ENCODE measurements at places on chromosomes 7 and 10. TPM values are rescaled to one million over a fixed set of nuclear protein-coding genes. Genes with fewer than 3 reads are reported as not detected.

DNA sequence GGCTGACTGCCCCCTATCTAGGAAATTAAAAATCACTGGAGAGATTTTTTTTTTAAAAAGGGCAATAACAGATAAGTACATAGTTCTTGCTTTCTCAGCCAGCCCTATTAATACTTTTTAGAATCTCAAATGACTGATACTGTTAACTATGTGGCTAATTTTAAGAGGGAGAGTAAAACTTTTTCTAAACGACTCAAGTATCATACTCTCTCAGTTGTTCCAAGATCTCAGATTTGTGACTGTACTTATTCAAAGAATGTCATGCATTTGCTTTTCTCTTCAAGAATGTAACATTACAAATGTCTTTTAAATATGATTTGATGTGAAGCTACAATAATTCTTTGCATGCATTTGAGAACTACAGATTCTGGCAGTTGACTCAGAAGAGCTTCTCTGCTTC is 55.4 kb upstream of the RAB11FIP2 start:
- no peak for DNase-seq

GRCh38 chr10:74612195-74612594 is 214.2 kb upstream of the KAT6B start:
- DNase-seq: no peak

The PDK4 gene
- 26.0 TPM for polyA plus RNA-seq

GRCh38 chr10:91162050-91162494 is 58.4 kb upstream of the PCGF5 start:
- DNase-seq: peak; percentile 54

The ARHGAP22 gene
- 1.9 TPM for polyA plus RNA-seq

- no peak for DNase-seq
Observed at GRCh38 chr10:1128649-1129048, 72.5 kb downstream of the WDR37 start.

GRCh38 chr10:79189181-79189580 is 120.4 kb downstream of the ZMIZ1 start:
- no peak for DNase-seq

GRCh38 chr10:132410779-132411532 is 14.0 kb downstream of the PWWP2B start:
- DNase-seq: no peak

GRCh38 chr7:159215076-159215475 is 70.4 kb upstream of the VIPR2 start:
- no peak for DNase-seq

DNA sequence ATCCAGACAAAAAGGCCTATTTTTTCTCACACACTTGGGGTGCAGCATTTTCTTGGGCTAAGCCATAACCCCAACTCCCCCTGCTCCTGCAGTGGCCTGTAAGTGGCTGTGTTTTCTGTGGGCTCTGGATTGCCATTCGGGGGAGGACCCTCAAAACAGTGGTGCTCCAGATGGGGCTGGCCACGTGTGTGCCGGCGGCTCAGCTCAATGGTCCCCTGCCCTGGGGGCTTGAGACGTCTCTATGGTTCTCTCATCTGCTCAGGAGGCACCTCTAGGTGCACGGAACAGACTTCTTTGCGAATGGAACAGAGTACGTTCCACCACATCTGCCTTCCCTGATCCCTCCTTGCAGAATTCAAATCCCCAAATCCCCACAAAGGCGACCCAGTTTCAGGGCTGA is 250.0 kb upstream of the SHH start:
- DNase-seq: no peak

The DLG5 gene
- polyA plus RNA-seq: not detected

The MEIG1 gene
- polyA plus RNA-seq: not detected

GRCh38 chr10:79191951-79192676 is 123.3 kb downstream of the ZMIZ1 start:
- DNase-seq: no peak

DNA sequence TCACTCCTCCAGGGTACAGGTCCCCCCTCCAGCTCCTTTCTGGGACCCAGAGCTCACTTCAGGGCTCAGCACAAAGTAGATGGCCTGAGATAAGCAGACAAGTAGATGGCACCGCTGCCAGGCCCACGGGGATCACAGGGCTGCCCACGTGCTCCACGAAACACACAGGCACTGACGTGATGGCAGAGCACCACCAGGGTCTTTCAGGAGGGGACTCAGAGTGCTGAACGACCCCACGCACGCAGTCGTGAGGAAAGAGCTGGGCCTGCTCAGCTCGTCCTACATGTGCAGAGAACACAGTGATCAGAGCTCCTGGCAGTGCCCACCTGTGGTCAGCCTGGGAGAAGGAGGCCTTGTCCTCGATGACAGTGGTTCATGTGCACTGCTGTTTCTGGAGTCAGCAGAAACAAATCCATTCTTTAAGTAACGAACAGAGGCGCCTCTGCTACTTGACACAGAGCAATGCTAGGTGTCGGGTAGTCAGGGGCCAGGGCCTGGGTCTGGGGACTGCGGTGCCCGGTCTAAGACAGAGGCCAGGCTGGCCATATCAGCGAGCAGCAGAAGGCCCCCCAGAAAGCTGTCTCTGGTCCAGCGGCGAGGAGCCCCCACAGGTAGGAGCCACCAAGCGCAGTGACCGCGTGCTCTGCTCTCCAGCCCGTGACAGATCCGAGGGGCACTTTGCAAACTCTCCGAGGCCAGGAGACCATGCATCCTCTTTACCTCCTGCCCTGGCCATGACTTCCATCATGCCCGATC is 129.8 kb upstream of the FAM20C start:
- no peak for DNase-seq

- no peak for DNase-seq
Observed at GRCh38 chr10:2813286-2813685, 254.1 kb upstream of the PFKP start.

The ADAM12 gene
- not detected for polyA plus RNA-seq

- DNase-seq: no peak
Observed at GRCh38 chr10:92010047-92010735, 86.6 kb downstream of the BTAF1 start.

The NXPH1 gene
- not detected for polyA plus RNA-seq

- peak; percentile 51 for DNase-seq
Observed at GRCh38 chr7:922334-923107, 32.0 kb downstream of the ADAP1 start.

The UCMA gene
- not detected for polyA plus RNA-seq

DNA sequence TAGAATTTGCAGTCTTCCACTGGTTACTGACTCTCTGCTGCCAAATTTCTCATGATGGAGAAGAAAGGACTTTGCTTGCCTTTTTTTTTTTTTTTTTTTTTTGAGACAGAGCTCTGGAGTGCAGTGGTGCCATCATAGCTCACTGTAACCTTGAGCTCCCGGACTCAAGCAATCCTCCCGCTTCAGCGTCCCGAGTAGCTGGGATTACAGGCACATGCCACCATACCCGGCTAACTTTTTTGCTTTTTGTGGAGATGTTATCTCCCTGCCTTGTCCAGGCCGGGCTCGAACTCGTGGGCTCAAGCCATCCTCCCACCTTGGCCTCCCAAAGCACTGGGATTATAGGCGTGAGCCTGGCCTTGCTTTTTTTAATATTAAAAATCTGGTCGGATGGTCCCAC is 6.2 kb downstream of the INSIG1 start:
- no peak for DNase-seq

The LRMDA gene
- polyA plus RNA-seq: 39.8 TPM

The UTF1 gene
- 0.48 TPM for polyA plus RNA-seq

The PSD gene
- polyA plus RNA-seq: 0.11 TPM

The CLDN3 gene
- not detected for polyA plus RNA-seq

DNA sequence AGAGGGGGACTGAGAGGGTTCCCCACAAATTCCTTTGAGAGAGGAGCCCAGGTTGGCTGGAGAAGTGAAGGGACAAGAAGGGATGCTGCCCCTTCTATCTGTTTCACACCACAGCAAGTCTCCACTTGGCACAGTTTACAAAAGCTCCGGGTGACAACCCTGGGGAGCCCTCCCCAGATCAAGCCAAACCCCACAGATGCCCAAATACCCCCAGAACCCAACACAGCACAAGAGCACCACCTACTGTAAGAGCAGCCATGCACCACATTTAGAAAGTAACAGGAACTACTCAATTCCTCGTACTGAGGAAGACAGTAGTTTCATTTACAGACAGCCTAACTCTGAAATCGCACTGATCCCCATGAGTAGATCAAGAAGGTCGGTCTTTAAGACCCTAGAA is 67.8 kb upstream of the ATP6V0A4 start:
- DNase-seq: no peak

DNA sequence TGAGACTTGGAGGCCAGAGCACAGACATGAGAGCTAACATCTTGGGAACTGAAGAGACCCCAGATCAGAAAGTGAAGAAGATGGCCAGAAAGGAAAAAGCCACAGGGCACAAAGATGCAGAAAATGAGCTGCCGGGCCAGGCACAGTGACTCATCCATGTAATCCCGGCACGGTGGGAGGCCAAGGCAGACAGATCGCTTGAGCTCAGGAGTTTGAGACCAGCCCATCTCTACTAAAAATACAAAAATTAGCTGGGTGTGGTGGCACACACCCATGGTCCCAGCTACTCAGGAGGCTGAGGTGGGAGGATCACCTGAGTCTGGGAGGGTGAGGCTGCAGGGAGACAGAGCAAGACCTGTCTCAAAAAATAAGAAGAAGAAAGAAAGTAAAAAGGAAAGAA is 81.4 kb upstream of the MGMT start:
- no peak for DNase-seq

GRCh38 chr10:46787321-46787615 is 124.0 kb upstream of the PTPN20 start:
- DNase-seq: no peak

GRCh38 chr10:127989481-127990012 is 82.6 kb downstream of the PTPRE start:
- no peak for DNase-seq

DNA sequence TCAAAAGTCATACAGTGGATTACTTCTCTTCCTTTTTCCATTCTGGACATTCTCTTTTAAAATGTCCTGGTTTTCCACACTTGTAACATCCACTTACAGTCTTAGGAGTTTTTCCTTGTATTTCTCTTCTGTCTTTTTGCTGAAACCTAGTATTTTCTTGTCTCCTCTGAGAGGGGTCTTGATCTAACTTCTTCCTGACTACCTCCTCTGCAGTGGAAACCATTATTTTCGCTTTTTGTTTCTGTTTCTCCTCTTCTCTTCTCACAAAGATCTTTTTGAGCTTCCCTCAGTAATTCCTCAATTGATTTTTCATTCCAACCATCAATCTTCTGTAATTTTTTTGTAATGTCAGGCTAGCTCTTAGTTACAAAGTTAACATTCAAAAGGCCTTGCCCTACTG is 23.7 kb upstream of the ELOVL3 start:
- no peak for DNase-seq

The ST7 gene
- 1.8 TPM for polyA plus RNA-seq

The ZC3HAV1L gene
- polyA plus RNA-seq: not detected

DNA sequence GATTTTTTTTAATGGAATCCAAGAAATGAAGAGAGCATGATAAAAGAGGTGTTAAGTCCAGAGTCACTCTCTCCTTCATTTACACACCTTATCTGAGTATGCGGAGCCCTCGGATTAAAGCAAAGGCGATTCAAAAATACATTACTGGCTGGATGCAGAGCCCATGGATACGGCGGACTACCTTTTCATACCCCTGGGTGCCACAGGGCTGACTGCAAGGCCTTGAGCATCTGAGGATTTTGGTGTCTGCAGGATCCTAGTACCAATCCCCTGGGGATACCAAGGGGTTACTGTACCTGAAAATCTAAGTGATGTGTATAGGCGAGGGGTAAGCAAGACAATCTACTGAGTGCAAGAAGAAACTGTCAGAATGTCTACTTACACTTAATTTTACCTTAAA is 20.5 kb downstream of the PIP4K2A start:
- DNase-seq: no peak

DNA sequence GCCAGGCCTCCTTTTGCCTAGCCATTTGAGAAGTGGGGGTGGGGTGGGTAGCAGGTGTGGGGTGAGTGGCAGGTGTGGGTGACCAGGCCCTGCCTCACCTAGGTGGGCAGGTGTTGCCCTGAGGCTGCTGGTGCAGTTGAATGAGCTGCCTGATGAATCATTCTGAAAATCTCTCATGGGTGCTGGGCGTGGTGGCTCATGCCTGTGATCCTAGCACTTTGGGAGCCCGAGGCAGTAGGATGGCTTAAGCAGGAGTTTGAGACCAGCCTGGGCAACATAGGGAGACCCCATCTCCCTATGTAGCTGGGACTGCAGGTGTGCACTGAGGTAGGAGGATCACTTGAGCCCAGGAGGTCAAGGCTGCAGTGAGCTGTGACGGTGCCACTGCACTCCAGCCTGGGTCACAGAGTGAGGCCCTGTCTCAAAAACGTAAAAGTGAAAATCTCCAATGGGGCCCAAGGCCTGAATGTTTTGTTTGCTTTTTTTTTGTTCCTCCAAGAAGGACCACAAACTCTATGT is 17.7 kb downstream of the TSPAN14 start:
- DNase-seq: no peak

DNA sequence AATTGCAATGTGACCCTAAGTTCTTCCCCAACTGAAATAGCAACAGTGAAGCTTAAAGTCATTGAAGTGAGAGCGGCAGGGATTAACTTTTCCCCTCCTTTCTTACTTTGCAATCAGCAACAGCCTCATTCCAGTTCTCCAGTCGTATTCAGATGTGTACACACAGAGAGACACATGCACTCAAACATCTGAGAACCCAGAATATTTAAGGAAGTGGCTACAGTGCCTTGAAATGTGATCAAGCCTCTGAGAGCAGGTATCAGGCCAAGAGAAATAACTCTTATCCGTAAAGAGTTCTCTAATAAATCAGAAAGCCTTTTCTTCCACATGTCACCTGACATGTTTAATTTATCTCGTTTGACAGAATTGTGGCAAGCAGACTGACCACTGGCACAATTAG is 388.9 kb upstream of the NPVF start:
- DNase-seq: no peak

The SPDYE11 gene
- not detected for polyA plus RNA-seq

- DNase-seq: no peak
Observed at GRCh38 chr10:80207768-80208370, 2.5 kb upstream of the ANXA11 start.

The SCART1 gene
- not detected for polyA plus RNA-seq

GRCh38 chr10:3907514-3907913 is 122.5 kb upstream of the KLF6 start:
- DNase-seq: no peak

- DNase-seq: no peak
Observed at GRCh38 chr7:16021851-16022250, 335.4 kb upstream of the MEOX2 start.

The GNG11 gene
- polyA plus RNA-seq: 1.6 TPM

The MLLT10 gene
- polyA plus RNA-seq: 7.5 TPM
